ENCODE measurements at places on chromosomes 4 and X.

GRCh38 chrX:131577999-131578734 lies 34.3 kb downstream of the OR13H1 start:
- no peak for DNase-seq

GRCh38 chr4:135267148-135267865 lies 1065.7 kb upstream of the PABPC4L start:
- DNase-seq, result no peak

DNA sequence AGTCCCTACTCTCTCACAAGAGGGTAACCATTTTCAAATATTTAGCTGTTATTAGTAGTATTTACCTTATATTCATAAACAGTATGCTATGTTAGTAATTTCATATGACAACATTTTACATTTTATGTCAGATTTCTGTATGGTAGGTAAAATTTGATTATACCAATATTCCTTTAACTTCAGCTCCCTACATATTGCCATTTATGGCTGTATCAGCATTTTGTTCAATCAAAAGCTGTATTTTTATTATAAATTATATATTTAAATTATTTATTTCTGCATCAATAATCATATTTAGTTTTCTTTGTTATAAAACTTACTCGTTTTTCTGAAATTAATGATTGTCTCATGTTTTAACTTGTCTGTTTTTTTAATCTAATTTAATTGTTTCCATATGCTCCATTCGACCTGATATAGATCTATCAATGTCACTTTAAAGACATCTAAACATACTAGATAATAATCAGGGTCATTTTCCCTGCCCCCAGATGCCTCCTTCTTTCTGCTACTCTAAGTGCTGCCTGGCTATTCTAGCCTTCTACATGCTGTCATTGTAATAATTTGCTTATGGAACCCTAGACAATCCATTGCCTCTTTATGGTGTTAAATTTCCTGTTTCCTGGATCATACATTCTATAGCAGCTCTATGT lies 1976.7 kb upstream of the ADGRL3 start:
- DNase-seq, result no peak

DNA sequence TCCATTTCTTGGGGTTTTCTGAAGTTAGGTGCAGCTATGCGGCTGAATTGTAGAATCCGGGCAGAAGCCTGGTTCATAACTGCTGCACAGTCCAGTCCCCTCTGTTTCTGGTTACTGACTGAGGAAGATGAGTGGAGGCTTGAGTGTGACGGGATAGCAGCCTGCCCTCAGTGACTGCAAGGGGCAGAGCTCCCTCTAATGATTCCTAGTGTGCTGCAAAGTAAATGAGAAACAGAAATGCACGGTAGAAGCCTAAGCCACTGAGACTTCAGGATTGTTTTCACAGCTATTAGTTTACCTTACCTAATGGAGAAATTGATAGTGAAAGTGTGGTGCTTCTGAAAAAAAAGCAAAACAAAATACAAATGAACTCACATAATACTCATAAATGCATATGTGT lies 189.2 kb downstream of the GPM6A start:
- DNase-seq, result peak; percentile 21

- peak; percentile 86 for DNase-seq
Measured at GRCh38 chr4:38752941-38753806, 29.6 kb downstream of the TLR10 start.

- no peak for DNase-seq
Measured at GRCh38 chr4:127501103-127501502, 131.7 kb upstream of the INTU start.

GRCh38 chrX:9612146-9612505 lies 147.3 kb downstream of the TBL1X start:
- no peak for DNase-seq

DNA sequence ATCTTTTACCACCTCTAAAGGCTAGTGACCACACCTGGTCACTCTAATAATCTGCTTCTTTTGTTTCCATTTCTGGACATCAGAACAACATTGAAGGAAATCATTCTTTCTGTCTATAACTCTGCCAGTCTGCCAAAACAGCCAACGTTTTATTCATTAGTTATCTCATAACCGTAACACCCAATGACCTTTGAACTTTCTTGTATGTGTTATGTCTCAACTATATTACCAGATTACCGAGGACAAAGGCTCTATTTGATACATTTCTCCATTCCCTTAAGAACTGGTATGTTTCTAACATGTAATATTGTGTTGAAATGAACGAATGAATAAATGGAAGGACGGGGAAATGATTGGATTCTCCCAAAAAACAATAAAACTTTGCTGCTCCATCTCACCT lies 152.7 kb downstream of the GABRB1 start:
- no peak for DNase-seq

GRCh38 chrX:16788477-16788876 lies 2.2 kb downstream of the TXLNG start:
- no peak for DNase-seq

DNA sequence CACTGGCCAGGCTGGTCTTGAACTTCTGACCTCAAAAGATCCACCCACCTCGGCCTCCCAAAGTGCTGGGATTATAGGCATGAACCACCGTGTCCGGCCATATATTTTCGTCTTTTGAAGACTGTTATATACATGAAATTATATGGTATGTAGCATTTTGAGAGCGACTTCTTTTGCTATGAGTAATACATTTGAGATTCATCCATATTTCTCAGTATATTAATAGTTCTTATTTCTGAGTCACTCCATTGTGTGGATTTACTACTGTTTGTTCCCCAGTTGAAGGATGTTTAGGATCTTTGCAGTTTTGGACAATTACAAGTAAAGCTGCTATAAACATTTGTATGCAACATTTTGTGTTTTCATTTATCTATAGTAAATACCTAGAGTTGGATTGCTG lies 34.9 kb downstream of the GNL3L start:
- no peak for DNase-seq

DNA sequence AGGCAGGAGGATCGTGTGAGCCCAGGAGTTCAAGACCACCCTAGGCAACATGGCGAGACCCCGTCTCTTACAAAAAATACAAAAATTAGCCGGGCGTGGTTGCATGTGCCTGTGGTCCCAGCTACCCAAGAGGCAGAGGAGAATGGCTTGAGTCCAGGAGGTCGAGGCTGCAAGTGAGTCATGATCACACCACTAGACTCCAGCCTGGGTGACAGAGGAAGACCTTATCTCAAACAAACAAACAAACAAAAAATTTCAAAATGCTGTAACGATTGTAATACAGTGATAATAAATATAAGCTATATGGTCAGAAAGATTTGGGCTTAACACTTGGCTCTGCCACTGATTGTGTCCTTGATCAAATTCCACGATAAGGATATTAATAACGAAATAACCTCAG lies 24.2 kb downstream of the SLC25A4 start:
- DNase-seq, result no peak

GRCh38 chrX:9745417-9746115 lies 20.1 kb downstream of the GPR143 start:
- no peak for DNase-seq

DNA sequence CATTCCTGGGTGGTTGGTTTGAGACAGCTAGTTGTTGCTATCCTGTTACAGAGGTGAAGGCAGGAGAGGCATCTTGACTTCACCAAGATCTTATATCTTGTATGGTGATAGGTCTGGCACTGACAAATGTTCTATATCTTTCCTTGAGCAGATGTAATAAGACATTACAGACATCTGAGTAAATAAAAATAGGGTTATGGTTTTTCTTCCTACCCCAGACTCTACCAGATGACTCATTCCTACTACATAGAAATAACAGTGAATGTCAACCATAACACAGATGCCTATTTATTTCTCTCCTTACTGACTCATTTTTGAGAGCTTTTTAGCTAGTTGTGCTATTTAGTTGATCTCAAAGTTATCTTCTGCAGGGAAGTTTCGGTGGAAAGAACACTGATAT lies 21.9 kb downstream of the HNRNPH2 start:
- no peak for DNase-seq

Data from iPS-NIHi11 (cell line).